Stimulated activated CD4-positive, alpha-beta T cell treated with anti-CD3 and anti-CD28 coated beads, Interleukin-1b, Interleukin-23, amount 100 ng/mL, for 1 hour (primary cell): ENCODE measurements at places on chromosomes 6 and 20.

- no peak for DNase-seq
Observed at GRCh38 chr6:43858161-43859153, 88.4 kb downstream of the VEGFA start.

DNA sequence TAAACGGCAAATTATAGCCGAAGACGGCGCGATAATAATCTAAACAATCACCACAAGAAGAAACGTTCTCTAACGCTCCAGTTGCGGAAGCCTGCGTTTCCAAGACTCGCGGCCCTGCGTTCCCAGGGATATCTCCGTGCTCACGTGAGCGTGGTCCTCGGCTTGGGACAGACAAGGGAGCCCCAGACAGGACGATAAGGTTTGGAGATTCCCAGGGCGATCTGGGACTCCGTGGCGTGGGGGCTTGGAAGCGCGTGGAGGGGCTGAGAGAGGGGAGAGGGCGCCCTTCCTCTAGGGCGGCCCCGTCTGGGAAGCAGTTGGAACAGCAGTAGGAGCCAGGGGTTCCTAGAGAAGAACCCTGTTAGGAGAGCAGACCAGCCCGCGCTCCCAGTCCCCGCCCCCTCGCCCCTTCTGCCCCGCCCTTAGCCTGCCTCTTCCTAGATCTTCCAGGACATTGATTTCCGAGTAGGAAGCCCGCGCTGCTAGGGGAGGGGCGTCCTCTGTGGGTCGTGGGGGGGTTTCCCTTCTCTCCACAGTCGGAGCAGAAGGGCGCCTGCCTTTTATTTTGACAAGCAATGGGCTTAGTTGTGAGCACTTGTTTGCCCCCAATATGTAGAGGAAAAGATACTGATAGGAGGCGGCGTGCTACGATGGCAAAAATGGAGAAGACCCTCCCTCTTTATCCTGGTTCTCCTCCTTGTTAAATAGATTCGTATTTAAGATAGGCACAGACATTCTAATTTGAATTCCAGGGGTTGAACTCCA lies 10.6 kb downstream of the NRN1 start:
- DNase-seq, result no peak

- DNase-seq, result no peak
Observed at GRCh38 chr6:142749556-142749955, 195.4 kb downstream of the HIVEP2 start.

DNA sequence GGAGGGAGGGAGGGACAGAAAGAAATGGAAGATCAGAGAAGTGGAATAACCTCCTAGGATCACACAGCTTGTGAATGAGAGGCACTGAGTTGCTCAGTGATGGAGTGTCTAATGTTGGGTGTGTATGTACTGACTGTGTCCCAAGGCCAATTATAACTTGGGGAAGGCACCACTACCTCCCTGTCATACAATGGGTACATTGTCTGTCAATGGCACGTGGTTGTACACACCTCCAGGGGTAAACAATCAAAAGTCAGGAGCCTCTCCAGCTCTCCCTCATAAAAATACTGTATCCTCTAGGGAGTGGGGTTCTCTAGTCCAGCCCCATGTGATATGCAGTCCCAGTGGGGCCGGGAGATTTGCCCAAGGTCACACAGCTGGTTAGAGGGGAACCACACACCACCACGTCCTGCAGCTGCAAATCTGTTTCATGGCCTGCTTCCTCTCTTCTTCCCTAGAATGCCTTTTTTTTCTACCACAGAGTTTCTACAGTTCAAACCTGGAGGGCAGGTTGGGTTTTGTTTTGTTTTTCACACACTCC lies 112.5 kb downstream of the SNX5 start:
- no peak for DNase-seq

GRCh38 chr20:19602675-19603375 lies 155.2 kb upstream of the RIN2 start:
- DNase-seq, result no peak

DNA sequence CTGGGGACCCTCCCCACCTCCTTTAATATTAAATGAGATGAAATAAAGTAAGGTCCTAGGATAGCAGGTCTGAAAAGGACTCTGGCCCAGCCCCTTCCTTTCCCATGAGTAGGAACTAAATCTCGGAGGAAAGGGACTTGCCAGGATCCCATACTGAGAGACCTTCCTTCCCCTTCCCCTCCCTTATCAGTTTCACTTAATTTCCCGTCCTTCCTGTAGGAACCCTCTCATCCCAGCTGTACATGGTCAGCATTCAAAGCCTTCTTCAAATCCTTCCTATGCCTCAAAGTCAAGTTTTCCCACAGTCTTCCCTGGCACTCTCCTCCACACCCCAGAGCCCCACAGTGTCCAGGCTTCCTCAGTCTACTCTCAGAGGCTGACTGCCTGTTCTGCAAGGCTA lies 71.3 kb upstream of the MYL9 start:
- no peak for DNase-seq

- no peak for DNase-seq
Observed at GRCh38 chr6:11999246-11999645, 12.9 kb upstream of the HIVEP1 start.
